KBM-7 (cell line): ENCODE measurements at places on chromosomes 6 and 20.

DNA sequence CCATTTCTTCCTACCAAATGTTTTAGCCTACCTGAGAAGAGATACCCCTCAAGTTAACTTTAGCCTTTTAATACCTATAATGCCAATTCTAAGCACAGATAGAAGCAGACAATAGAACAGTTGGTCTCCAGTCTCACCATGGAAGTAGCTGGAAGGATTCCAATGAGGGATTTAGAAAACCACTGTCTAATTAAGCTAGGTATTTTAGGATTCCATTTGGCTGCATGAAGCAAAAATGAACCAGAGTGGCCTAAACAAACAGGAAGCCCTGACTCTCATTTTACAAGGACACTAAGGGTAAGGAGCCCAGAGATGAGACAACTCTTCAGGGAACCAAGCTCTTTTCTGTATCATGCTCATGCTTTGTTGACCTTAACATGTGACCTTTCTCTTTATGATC, 199.2 kb downstream of the ALDH8A1 start:
- no peak for DNase-seq

- peak; percentile 84 for DNase-seq
Observed at GRCh38 chr6:28884423-28885131, 39.2 kb downstream of the TRIM27 start.

- DNase-seq = no peak
Observed at GRCh38 chr6:53717566-53717965, 52.0 kb upstream of the KLHL31 start.

GRCh38 chr6:45439459-45439858, 61.7 kb upstream of the SUPT3H start:
- DNase-seq = no peak

- no peak for DNase-seq
Observed at GRCh38 chr6:36820700-36821580, 18.3 kb downstream of the CPNE5 start.

DNA sequence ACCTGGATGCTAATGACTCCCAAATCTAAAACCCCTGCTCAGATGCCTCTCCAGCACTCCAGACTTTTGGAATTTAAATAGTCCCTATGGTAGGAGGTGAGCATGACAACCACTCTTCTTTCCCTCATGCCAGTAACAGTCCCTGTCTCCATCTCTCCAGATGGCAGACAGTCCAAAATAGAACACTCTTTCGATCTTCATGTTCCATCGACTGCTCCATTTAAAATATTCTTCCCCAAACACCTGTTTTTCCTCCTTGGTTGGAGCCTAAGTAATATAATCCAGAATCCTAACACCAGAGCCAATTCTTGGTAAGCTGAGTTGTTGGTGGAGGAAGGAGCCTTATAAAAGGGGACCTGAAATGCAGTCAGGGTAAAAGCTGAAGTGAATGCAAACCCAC, 723.5 kb upstream of the CHD6 start:
- no peak for DNase-seq
